ENCODE measurements at places on chromosomes 16 and 17. TPM values are rescaled to one million over a fixed set of nuclear protein-coding genes. Genes with fewer than 3 reads are reported as not detected.
A peak's percentile ranks its signal among the peaks of the same experiment; 100 is the strongest.

Gene SLC16A13
- total RNA-seq, result 4.8 TPM

Gene MGAT5B
- total RNA-seq, result not detected

- no peaks in the 10 kb centered on the region for H3K27me3 ChIP-seq
- peak overlapping the region; percentile 85 for H3K27ac ChIP-seq
- DNase-seq, result peak; percentile 16
- H3K36me3 ChIP-seq, result peaks cover 38% of the 10 kb centered on the region
- H3K4me3 ChIP-seq, result peak overlapping the region; percentile 86
Measured at GRCh38 chr16:81003610-81004460, 2.9 kb downstream of the CMC2 start.

GRCh38 chr16:3004319-3004718 is 8.4 kb upstream of the CLDN9 start:
- peaks cover 5% of the 10 kb centered on the region for H3K27me3 ChIP-seq
- H3K4me1 ChIP-seq, result peaks cover 21% of the 10 kb centered on the region
- no peak overlapping the region for H3K4me3 ChIP-seq
- DNase-seq, result peak; percentile 34
- H3K27ac ChIP-seq, result no peak overlapping the region
- no peaks in the 10 kb centered on the region for H3K36me3 ChIP-seq

DNA sequence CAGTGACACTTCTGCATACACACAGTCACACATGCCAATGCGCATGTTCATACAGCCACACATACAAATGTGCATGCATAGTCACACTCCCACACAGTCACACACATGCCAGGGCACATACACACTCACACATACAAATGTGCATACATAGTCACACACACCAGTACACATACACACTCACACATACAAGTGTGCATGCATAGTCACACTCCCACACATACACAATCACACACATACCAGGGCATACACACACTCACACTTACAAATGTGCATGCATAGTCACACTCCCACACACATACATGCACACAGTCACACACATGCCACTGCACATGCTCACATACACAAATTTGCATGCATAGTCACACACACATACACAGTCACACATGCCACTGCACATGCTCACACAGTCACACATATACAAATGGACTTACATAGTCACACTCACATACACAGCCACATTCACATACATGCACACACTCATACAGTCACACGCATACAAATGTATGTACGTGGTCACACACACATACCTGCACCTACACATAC is 84.2 kb downstream of the SOCS1 start:
- H3K27me3 ChIP-seq, result no peaks in the 10 kb centered on the region
- peaks cover 31% of the 10 kb centered on the region for H3K36me3 ChIP-seq
- no peak overlapping the region for H3K4me3 ChIP-seq
- H3K27ac ChIP-seq, result peak overlapping the region; percentile 31
- peaks cover 39% of the 10 kb centered on the region for H3K4me1 ChIP-seq
- DNase-seq, result no peak

DNA sequence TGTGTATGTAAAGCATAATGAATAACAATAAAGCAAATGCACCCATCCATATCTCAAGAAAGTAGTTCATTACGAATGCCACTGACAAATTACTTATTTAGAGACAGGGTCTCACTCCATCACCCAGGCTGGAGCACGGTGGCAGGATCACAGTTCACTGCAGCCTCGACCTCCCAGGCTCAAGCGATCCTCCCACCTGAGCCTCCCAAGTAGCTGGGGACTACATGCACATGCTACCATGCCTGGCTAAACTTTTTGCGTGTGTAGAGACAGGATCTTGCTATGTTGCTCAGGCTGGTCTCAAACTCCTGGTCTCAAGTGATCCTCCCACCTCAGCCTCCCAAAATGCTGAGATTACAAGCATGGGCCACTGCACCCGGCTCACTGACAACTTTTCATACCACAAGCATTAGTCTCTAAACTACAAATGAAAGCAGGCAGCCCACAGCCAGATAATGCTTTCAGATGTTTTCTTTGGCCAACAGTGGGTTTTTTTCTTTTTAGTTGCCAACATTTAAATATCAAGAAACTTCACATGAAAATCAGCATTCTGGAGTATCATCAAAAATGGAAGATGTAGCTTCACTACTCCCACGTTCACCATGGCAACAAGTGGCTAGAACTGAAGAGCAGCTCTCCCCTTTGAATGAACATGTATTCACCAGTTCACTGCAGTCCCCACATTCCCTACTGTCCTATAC is 7.7 kb downstream of the ARHGAP17 start:
- H3K4me3 ChIP-seq, result no peak overlapping the region
- H3K27me3 ChIP-seq, result no peaks in the 10 kb centered on the region
- H3K4me1 ChIP-seq, result peaks cover 64% of the 10 kb centered on the region
- peak; percentile 34 for DNase-seq
- peaks cover 37% of the 10 kb centered on the region for H3K36me3 ChIP-seq

DNA sequence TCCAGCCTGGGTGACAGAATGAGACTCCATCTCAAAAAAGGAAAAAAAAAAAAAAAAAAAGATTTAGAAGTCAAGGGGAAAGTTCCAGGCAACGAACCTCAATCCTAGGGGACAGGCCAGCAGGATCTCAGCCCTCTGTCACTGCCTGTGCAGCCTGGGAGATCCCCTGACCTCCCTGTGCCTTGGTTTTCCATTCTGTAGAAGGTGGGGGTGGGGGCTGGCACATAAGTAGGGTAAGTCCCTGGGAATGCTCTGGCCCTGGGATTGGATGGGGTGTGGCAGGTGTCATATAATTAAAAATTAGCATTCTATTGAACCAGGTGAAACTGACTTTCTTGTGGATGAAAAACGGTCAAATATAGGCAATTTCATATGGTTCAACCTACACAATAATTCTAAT is 90.5 kb downstream of the C16orf78 start:
- H3K36me3 ChIP-seq, result no peaks in the 10 kb centered on the region
- H3K27me3 ChIP-seq, result no peaks in the 10 kb centered on the region
- H3K4me1 ChIP-seq, result peaks cover 36% of the 10 kb centered on the region
- no peak overlapping the region for H3K4me3 ChIP-seq
- DNase-seq, result no peak
- H3K27ac ChIP-seq, result peak overlapping the region; percentile 76

GRCh38 chr17:45406107-45406506 is 26.6 kb downstream of the ARHGAP27 start:
- peaks cover 31% of the 10 kb centered on the region for H3K36me3 ChIP-seq
- peaks cover 26% of the 10 kb centered on the region for H3K4me1 ChIP-seq
- no peak overlapping the region for H3K27ac ChIP-seq
- DNase-seq, result no peak
- no peaks in the 10 kb centered on the region for H3K27me3 ChIP-seq

- H3K27ac ChIP-seq, result no peak overlapping the region
- H3K4me1 ChIP-seq, result no peaks in the 10 kb centered on the region
- no peaks in the 10 kb centered on the region for H3K36me3 ChIP-seq
- H3K27me3 ChIP-seq, result peaks cover under 1% of the 10 kb centered on the region
Measured at GRCh38 chr16:65834688-65835087, 531.8 kb upstream of the CDH5 start.

DNA sequence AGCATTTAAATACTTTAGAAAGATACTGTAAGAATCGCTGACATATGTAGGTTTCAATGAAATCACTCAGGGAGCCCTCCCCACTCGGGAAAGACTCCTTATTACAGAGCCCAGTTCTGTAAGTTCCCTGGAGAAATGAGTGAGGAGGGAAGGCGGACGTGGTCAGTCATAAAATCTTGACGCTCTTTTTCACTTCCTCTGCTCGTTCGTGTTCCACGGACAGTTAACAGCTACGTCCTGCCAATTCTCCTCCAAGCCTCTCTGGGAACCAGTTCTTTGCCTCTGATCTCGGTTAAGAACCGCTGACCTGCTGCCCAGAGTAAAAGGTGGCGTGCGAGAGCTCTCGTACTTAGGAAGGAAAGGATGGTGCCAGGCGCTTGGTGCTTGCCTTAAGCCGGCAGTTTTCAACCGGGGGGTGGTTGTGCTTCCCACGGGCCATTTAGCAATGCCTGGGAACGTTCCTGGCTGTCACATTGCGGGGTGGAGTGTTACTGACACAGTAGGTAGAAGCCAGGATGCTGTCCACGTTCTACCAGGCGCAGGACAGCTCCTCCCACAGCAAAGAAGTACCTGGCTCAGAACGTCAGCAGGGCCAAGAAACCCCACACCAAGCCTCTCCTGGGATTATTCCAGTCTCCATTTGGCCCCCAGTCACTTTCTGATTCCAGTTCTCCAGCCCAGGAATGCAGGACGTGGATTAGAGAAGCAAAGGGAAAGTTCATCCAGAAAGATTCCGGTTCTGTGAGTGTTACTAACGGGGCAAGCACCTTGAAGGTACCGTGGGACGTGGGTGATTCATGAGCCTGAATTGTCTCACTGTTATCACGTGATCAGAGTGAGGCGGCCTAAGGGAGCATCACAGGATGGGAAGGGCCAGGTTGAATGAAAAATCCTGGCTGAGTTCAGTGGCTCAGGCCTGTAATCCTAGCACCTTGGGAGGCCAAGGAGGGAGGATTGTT is 87.7 kb downstream of the MRM3 start:
- no peak overlapping the region for H3K4me3 ChIP-seq
- H3K4me1 ChIP-seq, result peaks cover 3% of the 10 kb centered on the region
- DNase-seq, result no peak
- no peaks in the 10 kb centered on the region for H3K36me3 ChIP-seq

DNA sequence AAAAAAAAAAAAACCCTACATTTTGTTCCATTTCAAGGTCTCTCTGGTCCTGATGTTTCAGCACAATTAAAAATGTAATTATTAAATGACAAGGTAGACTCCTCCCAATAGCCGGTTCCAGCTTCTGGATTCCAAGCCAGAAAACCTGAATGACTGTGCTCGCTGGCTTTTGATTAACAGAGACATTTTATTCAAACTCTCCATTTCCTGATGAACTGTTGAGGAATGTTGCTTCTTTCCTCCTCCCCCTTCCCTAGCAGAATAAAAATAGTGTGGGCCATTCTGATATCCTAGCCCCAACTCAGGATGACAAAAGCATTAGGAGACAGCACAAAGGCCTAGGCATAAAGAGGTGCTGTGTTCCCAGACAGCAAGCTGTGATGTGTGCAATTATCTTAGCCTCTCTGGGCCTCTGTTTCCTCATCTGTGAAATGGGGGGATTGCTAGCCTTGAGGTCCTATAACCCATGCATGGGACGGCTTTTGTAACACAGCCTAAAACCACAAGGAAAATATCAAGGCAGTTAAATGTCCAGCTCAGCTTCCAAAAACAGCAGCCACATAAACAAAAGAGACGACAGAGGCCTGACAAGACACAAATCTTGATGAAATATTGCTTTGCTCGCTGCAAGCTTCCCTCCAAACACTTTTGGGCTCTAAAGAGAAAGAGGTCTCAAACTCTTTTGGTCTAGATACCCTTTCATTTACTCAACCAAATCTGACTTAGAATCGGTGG is 127.2 kb upstream of the RCVRN start:
- no peaks in the 10 kb centered on the region for H3K27me3 ChIP-seq
- no peak for DNase-seq
- H3K4me3 ChIP-seq, result no peak overlapping the region

DNA sequence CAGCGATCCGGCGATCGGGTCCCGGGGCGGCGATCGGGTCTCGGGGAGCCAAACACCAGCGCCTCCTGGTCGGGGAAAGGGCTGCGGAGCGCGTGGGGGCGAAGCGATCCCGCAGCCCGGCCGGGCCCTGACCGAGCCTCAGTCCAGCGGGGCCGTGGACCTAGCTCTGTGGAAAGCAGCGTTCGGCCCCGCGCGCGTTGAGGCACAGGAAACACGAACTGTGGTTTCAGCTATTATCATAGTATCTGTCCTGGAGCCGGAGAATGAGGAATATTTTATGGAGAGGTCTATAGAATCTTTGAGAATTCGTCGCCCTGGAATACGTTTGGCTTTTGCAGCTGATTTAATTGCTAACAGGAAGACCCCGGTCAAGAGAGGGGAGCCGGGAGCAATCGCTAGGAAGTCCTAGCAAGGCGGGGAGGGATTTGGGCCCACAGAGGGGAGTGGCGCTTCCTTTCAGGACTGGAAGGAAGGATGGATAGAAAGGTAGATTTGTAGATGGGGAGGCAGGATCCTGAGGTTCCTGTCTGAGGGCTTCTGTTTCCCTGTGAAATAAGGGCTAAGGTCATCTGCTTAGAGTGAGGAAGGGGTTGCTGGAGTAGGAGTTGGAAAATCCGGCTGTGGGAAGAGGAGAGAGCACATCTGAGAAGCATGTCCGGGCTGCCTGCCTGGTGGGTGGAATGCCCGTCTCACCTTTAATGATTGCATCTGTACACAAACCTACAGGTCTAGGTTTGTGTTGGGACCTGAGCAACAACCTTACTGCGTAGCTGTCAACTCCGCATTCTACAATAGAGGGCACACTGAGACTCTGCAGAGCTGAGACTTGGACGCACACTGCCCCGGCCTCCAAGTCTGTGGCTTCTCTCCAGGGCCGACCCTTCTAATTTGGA is 770 bp downstream of the CCNF start:
- no peaks in the 10 kb centered on the region for H3K27me3 ChIP-seq
- DNase-seq, result no peak
- H3K4me1 ChIP-seq, result peaks cover 15% of the 10 kb centered on the region

DNA sequence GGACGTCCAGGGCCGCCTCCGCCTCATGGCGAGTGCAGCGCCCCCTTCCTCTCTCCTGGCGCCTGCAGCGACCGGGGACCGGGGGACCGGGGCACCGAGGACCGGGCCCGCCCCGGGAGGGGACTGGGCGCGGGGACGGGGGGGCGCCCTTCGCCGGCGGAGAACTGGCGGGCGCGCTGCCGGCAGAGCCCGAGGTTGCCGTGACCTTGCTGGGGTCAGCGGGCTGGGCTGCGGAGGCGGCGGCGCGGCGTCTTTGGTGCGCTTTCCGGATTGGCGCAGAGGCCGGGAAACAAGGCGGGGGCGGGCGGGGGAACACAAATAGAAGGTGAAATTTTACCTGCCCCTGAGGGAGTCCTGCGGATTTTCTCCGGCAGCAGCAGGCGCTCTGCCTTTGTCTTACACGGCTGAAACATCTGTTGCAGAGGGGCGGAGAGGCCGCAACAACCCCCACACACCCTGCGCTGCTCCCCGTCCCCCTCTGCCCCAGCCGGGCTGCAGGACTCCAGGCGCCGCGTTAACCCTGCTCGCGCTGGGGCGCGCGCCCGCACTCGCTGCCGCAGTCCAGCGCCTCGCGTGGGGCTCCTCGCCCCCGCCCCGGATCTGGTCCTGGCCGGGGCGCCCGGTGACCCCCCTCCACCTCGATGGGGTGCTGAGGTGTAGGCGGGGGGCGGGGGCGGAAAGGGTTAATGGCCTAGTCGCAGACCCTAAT is 53.5 kb downstream of the SREBF1 start:
- no peak overlapping the region for H3K27ac ChIP-seq
- peak overlapping the region; percentile 58 for H3K4me3 ChIP-seq
- H3K4me1 ChIP-seq, result peaks cover 24% of the 10 kb centered on the region

GRCh38 chr17:64413513-64413912 is 22.9 kb upstream of the PECAM1 start:
- no peak for DNase-seq
- no peaks in the 10 kb centered on the region for H3K27me3 ChIP-seq
- H3K4me1 ChIP-seq, result peaks cover 13% of the 10 kb centered on the region
- no peak overlapping the region for H3K27ac ChIP-seq
- H3K36me3 ChIP-seq, result no peaks in the 10 kb centered on the region

- H3K36me3 ChIP-seq, result no peaks in the 10 kb centered on the region
- peaks cover 20% of the 10 kb centered on the region for H3K4me1 ChIP-seq
- H3K27ac ChIP-seq, result peak overlapping the region; percentile 77
- DNase-seq, result peak; percentile 40
- no peaks in the 10 kb centered on the region for H3K27me3 ChIP-seq
- H3K4me3 ChIP-seq, result peak overlapping the region; percentile 45
Measured at GRCh38 chr17:76121932-76122430, 18.4 kb upstream of the EXOC7 start.

- H3K4me1 ChIP-seq, result no peaks in the 10 kb centered on the region
- DNase-seq, result peak; percentile 12
- H3K27ac ChIP-seq, result no peak overlapping the region
- H3K4me3 ChIP-seq, result no peak overlapping the region
Measured at GRCh38 chr16:77974883-77975282, 47.5 kb upstream of the CLEC3A start.

GRCh38 chr17:28219771-28220170 is 99.2 kb upstream of the TMEM97 start:
- peaks cover 9% of the 10 kb centered on the region for H3K4me1 ChIP-seq
- DNase-seq, result no peak
- no peaks in the 10 kb centered on the region for H3K27me3 ChIP-seq
- H3K27ac ChIP-seq, result no peak overlapping the region
- H3K36me3 ChIP-seq, result no peaks in the 10 kb centered on the region
